Uterus (tissue), 4 donors: ENCODE measurements at places on chromosomes 3 and 15. TPM values are rescaled to one million over a fixed set of nuclear protein-coding genes. Genes with fewer than 3 reads are reported as not detected.

MCTP2 gene
- total RNA-seq: 3.3 TPM

GOLGA6B gene
- not detected for total RNA-seq

SEMA3F gene
- 12.6 TPM for total RNA-seq

SLC30A4 gene
- 14.1 TPM for total RNA-seq

WNT7A gene
- total RNA-seq: 19.8 TPM

DLL4 gene
- total RNA-seq: 18.2 TPM

RBP2 gene
- not detected for total RNA-seq

PIF1 gene
- 5.5 TPM for total RNA-seq

C3orf22 gene
- not detected for total RNA-seq

BOC gene
- total RNA-seq: 107 TPM

CEP19 gene
- 1.7 TPM for total RNA-seq

FNDC3B gene
- 188 TPM for total RNA-seq

IQCF5 gene
- not detected for total RNA-seq

OCA2 gene
- not detected for total RNA-seq

IL5RA gene
- total RNA-seq: 3.6 TPM

GOLGA8T gene
- total RNA-seq: not detected

GOLGA6L26 gene
- not detected for total RNA-seq
